ENCODE measurements at places on chromosomes 4 and X.
A peak's percentile ranks its signal among the peaks of the same experiment; 100 is the strongest.

GRCh38 chr4:135365065-135365464 is 1163.5 kb upstream of the PABPC4L start:
- no peak for DNase-seq

DNA sequence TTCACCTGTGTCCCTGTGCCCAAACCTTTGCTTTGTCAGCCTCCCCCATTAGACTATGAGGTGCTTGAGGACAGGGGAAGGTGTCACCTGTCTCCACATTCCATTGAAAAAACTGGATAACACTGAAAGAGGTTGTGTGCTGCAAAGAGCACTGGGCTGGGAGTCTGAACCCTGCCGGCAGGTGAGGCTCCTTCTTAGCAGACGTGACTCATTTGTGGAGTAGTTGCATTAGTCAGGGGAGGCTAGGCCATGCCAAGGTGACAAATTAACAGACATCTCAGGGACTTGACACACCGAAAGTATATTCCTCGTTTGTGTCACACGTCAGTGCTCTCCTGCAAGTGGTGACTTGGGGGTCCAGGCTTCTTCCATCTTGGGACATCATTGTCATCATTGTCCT is 95.9 kb upstream of the STX18 start:
- DNase-seq = no peak

GRCh38 chr4:81405900-81406401 is 65.8 kb downstream of the RASGEF1B start:
- DNase-seq = peak; percentile 5

DNA sequence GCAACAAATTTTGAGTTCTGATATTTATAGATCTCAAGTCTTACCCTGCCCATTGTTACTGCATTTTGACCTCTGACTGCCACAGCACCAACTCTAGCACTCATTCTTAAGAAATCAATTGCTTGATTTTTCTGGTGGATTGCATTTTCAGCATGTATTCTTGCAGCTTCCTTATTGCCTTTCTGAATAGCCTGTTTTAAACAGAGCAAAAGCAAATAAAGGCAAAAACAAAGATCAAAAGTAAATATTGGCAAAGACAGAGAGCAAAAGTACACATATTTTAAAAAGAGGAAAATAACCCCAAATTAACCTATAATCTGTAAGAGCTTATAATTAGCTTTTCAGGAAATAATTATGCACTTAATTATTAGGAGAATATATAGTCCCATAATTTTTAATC is 129.4 kb upstream of the TENT5D start:
- no peak for DNase-seq

GRCh38 chrX:50874876-50875275 is 35.7 kb upstream of the BMP15 start:
- no peak for DNase-seq

DNA sequence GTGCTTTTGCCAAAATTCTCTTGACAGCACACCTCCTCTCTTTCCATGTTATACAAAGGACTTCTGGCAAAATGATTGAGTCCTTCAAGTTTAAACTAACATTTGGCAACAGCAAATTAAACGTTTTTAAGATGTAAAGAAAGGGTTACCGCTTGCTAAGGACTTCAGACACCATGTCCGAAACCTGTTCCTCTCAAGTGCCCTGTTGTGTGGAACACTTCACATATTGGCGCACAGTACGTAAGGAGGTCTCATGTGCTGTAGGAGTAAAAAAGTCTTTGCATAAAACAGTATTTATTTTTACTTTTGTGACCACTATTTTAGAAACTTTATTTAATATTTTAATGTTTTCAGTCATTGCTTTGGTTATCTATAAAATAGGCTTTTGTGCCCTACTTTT is 33.7 kb upstream of the HPRT1 start:
- no peak for DNase-seq

- DNase-seq = no peak
These were observed 322.1 kb downstream of the TLL1 start for GRCh38 chr4:166195101-166195500.

DNA sequence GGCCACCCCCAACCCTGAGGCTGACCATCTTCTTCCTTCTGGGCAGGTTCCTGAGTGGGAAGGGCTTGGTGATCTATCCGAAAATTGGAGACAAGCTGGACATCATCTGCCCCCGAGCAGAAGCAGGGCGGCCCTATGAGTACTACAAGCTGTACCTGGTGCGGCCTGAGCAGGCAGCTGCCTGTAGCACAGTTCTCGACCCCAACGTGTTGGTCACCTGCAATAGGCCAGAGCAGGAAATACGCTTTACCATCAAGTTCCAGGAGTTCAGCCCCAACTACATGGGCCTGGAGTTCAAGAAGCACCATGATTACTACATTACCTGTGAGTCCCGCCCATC is 9.7 kb downstream of the EFNB1 start:
- DNase-seq = no peak

GRCh38 chrX:16646366-16647138 is 3.4 kb upstream of the S100G start:
- no peak for DNase-seq

GRCh38 chr4:142696334-142697122 is 149.6 kb downstream of the INPP4B start:
- DNase-seq = no peak

DNA sequence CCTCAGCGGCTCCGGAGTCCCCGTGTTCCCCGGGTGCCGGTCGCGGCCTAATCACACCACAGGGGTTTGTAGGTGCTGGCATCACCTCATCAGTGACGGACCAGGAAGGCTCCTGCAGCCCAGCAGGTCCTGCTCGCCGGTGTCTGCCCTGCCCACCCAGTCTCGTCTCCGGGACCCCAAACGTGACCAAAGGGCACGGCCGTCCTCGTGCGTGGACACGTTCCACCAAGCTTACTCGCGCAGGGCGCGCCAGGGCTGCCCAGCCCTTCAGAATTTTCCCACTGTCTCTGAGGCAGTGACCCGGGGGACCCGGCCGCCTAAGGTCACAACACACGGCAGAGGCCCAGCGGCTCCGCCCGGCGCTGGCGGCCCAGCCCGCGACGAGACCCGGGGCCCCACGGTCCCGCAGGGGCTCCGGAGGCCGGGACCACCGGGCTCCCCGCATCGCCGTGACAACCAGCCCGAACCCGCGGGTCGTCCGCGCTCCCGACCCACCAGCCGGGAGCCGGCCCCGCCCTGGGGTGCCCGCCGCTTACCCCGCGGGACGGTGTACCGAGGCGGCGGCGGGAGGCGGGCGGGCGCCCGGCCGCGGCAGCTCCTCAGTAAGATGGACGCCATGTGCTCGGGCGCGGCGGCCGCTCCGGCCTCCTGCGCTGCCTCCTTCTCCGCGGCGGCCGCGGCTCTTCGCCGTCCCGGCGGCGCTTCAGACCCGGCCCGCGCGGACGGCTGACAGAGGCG is 454 bp downstream of the LETM1 start:
- DNase-seq = peak; percentile 27

DNA sequence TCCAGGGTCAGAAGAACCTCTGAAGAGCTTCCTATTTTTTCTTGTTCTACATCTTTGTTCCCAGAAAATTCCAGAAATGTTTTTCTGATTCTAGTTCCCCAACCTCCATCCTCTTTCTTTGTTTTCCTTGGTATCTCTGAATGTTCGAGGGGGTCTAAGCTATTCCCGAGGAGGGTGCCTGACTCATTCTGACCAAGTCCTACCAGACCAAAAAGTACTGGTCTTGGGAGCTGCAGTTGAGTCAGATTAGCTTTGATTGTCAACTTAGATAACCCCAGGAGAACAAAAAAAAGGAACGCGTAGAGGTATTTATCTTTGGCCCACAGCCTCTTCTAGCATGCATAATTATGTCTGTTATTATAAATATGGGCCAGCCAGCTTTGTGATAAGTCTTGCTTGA is 12.1 kb upstream of the TENM3 start:
- DNase-seq = no peak

DNA sequence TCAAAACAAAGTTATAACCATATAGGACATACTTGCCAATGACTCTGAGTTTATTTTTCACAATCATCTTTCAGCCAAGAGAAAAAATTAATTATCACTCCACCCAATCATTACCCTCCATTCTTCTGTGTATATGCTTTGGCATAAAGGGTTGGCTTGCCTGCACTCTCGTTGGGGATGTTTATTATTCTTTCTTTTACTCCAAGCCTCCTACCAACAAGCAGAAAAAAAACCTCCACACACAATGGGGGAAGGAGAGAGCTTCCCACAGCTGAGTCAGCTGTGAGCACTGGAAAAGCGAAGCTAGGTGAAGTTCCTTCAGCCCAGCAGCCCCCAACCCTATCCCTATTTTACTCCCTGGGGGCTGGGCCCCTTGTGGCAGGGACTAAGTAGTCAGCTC is 1.5 kb downstream of the OPHN1 start:
- peak; percentile 30 for DNase-seq

Data from MG63 (cell line).